ENCODE measurements at places on chromosomes 7 and 10.
A peak's percentile ranks its signal among the peaks of the same experiment; 100 is the strongest.

- DNase-seq: no peak
Measured at GRCh38 chr10:97771055-97771891, 526 bp downstream of the SFRP5 start.

DNA sequence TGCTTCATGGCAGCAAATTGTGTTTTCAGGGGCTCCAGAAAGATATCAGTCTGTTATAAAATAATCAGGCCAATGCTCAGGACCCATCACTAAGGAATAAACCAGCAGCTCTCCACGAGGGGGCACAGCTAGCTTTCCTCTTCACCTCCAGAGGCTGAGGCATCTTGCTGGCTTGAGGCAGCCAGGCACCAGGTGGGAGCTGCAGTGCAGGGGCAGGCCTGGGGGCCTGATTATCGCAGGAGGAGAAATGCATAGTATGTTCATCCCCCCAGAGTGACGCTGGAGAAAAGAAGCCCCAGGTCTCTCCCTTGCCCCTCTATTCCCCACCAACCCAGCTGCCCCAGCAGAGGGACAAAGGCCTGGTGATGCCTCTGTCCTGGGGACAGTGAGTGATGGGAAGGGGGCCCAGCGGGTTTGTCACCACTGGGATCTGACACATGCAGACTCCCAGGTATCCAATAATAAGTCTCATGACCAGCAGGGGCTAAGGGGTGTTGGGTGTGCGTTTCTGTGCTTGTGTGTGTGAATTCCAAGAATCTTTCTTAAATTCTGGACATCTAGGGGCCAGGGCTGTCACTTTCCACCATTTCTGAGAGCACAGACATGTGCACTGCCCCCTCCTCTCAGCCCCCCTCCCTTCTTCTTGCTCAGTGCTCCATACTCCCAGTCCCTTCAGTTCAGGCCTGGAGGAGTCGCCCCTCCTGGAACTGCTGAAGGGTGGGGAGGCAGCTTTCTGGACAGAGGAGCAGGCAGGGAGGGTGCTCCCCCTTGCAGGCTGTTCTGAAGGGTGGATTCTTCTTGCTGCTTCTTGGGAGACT lies 128.1 kb upstream of the FAM20C start:
- DNase-seq: no peak

GRCh38 chr7:89771003-89771636 lies 383.1 kb upstream of the STEAP1 start:
- no peak for DNase-seq

DNA sequence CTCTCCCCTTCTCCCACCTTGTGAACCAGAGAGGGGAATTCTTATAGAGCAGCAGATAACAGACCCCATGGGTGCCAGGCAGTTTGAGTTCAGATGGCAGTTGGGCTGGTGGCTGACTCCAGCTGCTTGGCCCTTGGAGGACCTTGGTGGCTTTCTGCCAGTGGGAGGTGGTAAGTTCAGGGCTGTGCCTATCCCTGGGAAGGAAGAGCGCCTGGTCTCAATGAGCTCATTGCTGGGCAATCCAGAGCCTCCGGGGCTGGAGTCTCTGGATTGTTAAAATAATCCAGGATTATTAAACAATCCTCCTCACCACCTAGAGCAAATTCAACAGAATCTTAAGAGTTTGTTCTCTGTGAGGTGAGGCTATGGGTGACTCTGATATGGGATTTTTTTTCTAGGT lies 105.2 kb downstream of the FANK1 start:
- DNase-seq: no peak

DNA sequence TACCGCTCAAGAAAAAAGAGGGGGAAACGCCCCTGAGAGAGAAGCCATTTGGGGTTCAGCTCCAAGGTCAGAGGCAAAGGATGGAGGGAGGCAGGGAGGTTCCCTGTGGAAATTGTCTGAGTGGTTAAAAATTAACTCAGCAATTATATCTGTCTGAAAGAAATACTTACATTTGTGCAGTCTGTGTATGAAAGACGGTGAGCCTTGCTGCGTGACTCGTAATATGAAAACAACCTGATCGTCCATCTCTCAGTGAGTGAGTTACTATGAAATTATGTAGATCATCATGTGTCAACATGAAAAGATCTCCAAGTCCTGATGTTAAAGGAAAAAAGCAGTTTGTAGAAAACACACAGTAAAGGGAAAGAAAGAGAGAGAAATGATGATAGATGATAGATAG lies 67.2 kb upstream of the FAM204A start:
- no peak for DNase-seq

DNA sequence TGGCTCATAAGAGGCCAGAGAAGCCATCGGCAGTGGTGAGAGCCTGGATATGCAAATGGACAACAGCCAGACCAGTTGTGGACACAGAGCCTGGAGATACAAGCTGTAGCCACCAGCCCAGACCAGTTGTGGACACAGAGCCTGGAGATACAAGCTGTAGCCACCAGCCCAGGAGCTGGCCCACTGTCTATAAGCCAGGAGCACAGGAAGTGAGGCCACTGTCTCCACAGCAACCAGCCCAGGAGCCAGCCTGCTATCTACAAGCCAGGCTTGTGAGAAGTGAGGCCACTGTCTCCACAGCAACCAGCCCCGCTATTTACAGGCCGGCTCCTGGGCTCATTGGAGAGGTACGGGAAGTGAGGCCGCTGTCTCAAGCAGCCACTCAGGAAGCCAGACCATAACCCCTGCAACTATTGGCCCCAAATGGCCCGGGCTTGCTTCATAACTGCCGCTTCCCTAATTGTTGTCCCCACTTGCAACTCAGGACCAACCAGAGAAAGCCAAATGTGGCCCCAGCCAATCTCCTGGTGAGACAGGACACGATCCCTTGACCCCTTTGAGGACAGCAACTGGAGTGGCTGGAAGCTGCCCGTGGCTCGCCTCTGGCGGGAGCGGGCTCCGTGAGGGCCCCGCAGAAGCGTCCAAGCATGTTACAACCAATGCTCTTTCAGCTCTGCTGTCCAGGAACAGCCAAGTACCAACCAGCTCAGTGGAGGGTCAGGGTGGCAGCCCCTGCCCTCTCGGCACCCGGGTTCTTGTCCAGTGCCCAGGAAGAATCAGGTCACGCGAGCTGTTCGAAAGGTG lies 44.1 kb upstream of the CNPY1 start:
- no peak for DNase-seq

- DNase-seq: no peak
Measured at GRCh38 chr7:29866490-29866930, 60.2 kb downstream of the WIPF3 start.

GRCh38 chr10:1253523-1254353 lies 197.6 kb downstream of the WDR37 start:
- DNase-seq: no peak

- DNase-seq: peak; percentile 50
Measured at GRCh38 chr7:48084727-48085432, 4.2 kb upstream of the UPP1 start.

GRCh38 chr10:51046654-51047053 lies 27.6 kb upstream of the PRKG1 start:
- DNase-seq: no peak

GRCh38 chr10:105185161-105185560 lies 544.1 kb downstream of the SORCS3 start:
- DNase-seq: no peak

DNA sequence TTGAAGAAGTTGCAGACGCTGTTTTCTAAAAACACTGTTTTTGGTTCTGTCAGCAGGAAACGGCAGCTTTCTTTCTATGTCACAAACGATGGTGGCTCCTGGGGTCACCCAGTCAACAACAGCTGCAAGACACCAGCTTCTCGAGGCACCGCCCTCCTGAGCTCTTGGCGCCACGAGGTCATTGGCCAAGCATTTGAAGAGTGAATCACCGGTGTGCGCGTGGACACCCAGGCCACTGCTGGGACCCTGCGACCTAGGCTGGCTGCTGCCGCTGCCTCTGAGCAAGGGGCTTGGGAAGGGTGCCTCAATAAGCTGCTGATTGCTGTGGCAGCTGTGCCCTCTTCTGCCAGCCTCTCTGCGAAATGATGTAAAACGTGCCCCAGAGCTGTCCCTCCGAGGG lies 22.5 kb upstream of the VIPR2 start:
- DNase-seq: no peak

GRCh38 chr7:28174442-28174841 lies 6.2 kb downstream of the JAZF1 start:
- no peak for DNase-seq

DNA sequence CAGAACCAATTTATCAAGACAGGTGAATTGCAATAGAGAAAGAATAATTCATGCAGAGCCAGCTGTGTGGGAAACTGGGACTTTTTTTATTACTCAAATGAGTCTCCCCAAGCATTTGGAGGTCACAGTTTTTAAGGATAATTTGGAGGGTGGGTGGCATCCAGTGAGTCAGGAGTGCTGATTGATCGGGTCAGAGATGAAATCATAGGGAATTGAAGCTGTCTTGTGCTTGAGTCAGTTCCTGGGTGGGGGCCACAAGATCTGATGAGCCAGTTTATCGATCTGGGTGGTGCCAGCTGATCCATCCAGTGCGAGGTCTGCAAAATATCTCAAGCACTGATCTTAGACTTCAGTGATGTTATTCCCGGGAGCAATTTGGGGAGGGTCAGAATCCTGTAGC lies 9.9 kb upstream of the MYO1G start:
- no peak for DNase-seq

DNA sequence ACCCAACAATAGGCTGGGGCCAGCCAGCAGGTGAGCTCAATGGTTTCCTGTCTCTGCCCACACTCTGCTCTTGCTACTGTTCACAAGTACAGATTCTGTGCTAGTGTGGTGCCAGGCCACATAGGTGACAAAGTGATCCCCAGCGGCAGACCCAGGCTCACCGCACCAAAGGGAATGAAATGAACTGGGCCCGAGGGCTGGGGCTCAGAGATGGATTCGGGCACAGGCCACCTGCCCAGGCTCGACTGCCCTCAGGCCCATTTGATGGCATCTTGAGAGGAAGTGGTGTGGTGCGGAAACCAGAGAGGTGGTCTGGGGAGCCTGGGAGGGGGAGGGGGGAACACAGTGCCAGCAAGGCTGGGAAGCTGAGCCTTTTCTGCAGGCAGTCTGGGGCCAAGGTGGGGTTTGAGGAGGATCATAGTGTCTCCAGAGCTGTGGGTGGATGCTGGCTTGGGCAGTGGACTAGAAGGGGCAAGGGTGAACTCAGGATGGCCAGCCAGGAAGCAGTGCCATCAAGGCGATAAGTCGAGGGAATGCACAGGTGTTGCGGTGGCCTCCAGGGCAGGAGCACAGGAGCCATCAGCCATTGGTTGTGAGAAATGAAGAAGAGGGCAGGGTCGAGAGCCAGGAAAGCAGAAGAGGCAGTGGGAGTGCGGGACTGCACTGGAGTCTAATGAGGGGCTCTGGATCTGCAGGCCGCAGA lies 85.2 kb downstream of the ARHGAP22 start:
- no peak for DNase-seq

GRCh38 chr10:23820792-23821191 lies 381.9 kb downstream of the OTUD1 start:
- no peak for DNase-seq

GRCh38 chr7:38310591-38311101 lies 37.2 kb upstream of the TARP start:
- DNase-seq: no peak

- no peak for DNase-seq
Measured at GRCh38 chr7:151695951-151696541, 176.4 kb upstream of the RHEB start.

DNA sequence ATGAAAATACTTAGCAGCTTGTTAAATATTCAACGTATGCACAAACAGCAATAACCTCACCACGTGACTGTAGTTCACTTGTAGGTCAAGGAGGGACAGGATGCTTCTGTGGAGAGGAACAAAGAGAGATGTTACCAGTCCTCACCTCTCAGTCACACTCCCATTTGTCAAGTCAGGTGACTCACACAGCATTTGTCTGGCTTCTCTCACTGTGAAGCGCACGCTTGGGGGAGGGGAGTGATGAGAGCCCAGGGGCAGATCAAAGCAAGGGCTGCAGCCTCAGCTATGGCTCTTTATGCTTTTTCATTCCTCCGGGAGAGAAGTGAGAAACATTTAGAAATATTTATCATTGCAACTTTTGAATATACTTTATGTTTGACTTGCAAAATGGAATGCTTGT lies 2.9 kb upstream of the RBM20 start:
- no peak for DNase-seq

- DNase-seq: no peak
Measured at GRCh38 chr7:142440906-142441411, 183.1 kb upstream of the PRSS58 start.

DNA sequence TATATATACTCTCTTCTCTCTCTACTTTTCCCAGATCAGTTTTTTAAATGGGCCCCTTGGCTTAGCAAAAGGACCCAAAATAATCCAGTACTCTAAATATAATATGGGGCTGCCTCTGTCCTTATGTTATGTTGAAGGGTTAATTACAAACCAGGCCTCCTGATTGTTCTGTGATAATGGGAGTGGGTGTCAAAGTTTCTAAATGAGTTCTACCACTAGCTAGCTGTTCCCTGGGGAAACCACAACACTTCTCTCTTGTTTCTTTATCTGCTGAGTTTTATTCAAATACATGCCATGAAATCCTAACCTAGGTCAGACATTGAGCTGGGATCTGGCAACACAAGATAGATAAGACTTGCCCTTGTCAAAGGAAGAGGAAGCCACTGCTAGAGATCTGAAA lies 3.8 kb downstream of the HTR5A start:
- no peak for DNase-seq

DNA sequence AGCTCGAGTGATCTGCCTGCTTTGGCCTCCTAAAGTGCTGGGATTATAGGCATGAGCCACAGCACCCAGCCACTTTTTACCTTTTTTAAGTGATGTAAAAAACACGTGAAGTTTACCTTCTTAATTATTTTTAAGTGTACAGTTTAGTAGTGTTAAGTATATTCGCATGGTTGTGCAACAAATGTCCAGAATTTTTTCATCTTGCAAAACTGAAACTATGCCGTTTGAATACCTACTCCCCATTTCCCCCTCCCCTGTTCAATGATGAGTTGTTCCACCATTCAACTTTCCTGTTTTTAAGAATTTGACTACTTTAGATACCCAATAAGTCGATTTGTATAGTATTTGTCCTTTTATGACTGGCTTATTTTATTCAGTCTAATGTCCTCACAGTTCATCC lies 10.9 kb downstream of the NRBF2 start:
- DNase-seq: no peak

GRCh38 chr10:79431891-79432831 lies 13.3 kb downstream of the ZCCHC24 start:
- no peak for DNase-seq

- no peak for DNase-seq
Measured at GRCh38 chr7:104650991-104651640, 322.7 kb downstream of the LHFPL3 start.

DNA sequence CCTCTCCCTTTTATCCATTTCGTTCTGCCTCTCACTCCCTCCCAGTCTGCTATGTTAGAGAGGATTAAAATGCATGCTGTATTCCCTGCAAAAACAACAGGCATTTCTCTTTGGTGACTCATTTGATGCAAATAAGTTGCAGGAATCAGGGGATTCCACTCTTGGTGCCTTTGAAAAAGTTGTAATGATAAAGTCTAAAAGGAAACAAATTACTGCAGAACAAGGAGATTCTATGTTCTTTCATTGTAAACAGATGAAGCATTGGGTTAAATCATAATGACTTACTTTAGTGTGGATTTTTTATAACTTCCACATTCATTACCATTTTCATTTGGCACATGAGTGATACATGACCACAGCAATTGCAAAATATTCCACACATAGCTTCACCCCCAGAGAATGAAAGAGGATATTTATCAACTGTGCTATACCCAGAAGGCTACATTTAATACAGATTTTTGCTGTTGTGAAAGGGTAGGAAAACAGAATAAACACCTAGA lies 33.4 kb upstream of the ABLIM1 start:
- no peak for DNase-seq
